ENCODE measurements at places on chromosomes 7 and 10.

GRCh38 chr7:105799677-105800076, 76.7 kb downstream of the ATXN7L1 start:
- DNase-seq = no peak

GRCh38 chr10:48523212-48523819, 81.6 kb downstream of the ARHGAP22 start:
- no peak for DNase-seq

- DNase-seq = no peak
Observed at GRCh38 chr10:1375346-1376170, 319.4 kb downstream of the WDR37 start.

GRCh38 chr7:12303062-12303461, 92.0 kb downstream of the TMEM106B start:
- DNase-seq = no peak

DNA sequence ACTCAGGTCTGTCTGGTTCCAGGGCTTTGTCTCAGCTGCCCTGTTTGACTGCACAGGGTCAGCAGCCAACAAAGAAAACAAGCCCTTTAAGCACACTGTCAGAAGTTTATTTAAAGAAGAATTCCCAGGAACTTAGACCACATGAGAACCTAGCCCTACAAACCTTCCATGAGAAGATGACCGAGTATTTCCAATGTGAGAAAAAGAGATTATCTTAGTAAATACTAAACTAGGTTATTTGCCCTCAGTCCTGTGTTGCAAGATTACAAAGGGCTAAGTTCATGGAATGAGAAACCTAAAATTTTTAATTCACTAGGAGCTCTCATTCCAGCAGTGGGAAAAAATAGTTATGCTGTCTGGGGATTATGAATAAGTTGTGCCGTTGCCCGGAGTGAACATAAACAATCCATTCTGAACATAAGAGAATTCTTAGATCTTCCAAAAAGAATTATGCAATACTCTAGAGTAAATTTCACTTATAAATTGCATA, 46.7 kb downstream of the NOC3L start:
- DNase-seq = no peak
